Left ventricle myocardium superior (tissue), 1 donor: ENCODE measurements at places on chromosomes 13 and 19. TPM values are rescaled to one million over a fixed set of nuclear protein-coding genes. Genes with fewer than 3 reads are reported as not detected.

DNA sequence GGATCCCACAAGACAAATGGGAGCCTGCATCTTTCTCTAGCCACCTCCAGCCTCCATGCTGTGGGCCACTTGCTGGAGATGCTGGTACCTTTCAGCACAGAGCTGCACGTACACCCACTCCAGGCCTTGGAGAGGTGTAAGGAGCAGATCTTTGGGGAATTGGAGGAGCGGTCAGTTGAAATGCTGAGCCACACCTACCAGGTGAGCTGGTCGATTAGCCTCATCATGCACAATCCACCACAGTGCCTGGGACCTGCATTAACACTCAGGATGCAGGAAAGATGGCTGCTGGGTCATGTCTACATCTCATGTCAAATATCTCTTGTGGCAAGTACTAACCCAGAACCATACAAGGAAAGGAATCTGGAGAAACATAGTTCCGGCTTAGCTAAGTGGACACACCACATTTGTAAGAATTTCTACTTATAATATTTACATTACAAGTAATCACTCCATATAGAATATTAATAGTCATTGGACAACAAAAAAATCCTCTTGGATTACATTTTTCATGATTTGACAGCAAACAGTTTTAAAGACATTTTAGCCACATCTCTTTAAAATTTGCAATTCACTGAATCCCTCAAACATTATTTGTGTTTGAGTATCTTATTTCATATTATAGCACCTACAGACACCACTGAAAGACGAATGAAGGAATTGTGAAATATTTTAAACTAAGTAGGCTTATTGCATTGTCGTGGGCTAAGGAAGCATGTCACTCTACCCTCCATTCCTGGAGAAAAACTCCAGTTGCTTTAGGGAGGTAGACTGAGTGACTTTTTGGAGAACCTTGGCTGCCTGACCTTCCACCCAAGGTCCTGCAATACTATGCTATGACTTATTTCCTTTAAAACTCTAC, 21.8 kb upstream of the MBNL2 start:
- no peak for DNase-seq

- DNase-seq = no peak
Measured at GRCh38 chr13:73938372-73939070, 195.7 kb downstream of the KLF12 start.

DNA sequence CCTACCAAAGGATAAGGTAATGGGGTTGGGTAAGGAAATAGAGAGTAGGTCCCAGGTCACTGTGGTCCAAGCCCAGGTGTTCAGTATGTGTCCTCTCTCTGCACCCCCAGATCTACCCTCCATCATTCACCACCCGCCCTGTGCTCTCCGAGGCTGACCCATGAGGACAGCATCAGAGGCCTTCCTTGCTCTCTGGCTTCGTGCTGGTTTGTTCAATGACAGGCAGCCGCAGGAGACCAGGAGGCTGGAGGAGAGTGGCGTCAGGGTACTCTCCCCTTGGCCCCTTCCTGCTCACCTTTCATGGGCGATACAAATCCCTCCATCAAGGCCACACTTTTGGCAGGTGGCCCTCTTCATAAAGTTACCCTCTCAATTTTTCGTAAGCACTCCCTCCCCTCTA, 1.7 kb downstream of the TUBA3C start:
- DNase-seq = no peak

GRCh38 chr13:113077953-113078901, 27.4 kb upstream of the F7 start:
- DNase-seq = peak; percentile 21

DNA sequence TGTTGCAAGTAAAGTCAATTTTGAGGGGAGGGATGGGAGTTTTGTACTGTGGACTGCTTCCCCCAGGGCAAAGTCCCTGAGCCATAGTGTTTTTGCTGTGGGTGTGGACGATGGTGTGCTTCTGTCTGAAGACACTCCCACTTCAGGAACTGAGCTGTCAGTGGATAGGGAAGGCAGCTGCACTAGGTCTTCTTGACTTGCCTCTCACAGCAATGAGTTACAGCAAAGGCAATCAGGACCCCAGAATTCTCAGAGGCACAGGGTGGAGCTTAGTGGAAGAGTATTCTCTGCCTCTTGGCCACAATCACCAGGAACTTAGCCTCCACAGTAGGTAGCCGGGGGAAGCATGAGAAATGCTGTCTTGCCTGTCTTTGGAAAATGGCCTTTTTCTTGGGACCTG, 1416.6 kb upstream of the MIR17HG start:
- DNase-seq = no peak

- peak; percentile 76 for DNase-seq
Measured at GRCh38 chr13:113224486-113224885, 15.1 kb downstream of the CUL4A start.

LGALS7B gene
- not detected for total RNA-seq

MCOLN1 gene
- total RNA-seq = 18.5 TPM

DNA sequence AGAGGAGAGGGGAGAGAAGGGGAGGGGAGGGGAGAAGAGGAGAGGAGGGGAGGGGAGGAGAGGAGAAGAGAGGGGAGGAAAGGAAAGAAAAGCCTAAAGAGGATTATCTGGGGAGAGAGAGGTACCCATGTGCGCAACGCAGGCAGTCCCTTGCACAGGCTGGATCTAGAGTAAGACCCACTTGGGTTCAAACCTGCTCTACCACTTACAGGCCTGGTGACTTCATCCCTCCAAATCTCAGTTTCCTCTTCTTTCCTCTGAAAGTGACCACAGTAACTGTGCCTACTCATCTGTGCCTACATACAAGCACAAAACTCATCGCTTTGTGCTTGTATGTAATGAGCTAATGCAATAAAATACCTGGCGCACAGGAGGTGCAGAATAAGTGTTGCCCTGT, 732 bp upstream of the MAP1S start:
- DNase-seq = no peak

DNA sequence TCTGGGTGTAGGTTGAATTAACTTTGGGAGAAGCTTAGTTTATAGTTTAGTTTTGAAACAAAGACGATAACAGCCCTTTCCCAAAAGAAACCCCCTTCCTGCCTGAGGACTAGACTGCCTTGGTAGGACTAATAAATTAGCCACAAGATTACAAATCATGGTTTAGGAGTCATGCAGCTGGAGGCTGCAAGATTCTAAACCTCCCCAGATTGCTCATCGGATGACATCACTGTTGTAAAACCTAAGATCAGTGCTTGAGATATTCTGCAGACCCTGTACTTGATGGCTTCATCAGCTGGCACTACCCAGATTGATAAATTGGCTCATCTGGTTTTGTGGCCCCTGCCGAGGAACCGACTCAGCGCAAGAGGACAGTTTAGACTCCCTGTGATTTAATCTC, 35.9 kb upstream of the MPHOSPH8 start:
- no peak for DNase-seq

- DNase-seq = peak; percentile 72
Measured at GRCh38 chr13:113947311-113948033, 26.4 kb downstream of the C13orf46 start.

DNA sequence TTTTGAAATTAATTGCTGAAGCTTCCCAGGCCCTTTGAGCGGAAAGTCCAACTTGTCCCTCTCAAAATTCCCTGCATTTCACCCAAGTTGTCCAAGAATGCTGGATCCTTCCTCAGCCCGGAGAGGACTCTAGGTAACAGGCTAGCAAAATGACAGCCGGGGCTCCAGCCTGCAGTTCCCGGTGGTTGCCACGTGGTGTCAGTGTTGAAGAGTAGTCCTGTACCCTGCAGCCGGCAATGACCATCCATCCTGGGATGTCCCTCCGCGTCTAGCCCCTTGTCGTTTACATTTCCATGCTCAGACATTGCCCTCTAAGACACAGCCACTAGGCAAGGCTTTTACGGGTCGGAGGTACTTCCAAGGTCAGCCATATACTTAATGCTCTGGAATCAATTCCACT, 31.4 kb upstream of the MTIF3 start:
- DNase-seq = peak; percentile 54

ONECUT3 gene
- not detected for total RNA-seq

GRCh38 chr13:67123165-67123564, 107.0 kb downstream of the PCDH9 start:
- DNase-seq = no peak

GPI gene
- total RNA-seq = 553 TPM

CEACAM7 gene
- not detected for total RNA-seq

DNA sequence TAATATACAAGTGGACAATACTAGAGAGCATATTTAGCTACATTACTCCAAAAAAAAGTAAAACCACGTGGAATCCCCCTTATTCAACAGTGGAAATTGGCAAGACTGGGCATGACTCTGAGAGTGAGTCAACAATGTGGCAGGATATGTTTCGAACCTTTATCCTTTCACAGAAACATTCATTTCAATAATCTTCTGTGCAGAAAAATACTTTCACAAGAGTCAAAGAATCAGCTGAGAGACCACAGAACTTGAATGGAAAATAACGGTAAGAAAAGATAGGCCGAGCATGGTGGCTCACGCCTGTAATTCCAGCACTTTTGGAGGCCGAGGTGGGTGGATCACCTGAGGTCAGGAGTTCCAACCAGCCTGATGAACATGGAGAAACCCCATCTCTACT, 25.1 kb upstream of the CD70 start:
- no peak for DNase-seq

DNA sequence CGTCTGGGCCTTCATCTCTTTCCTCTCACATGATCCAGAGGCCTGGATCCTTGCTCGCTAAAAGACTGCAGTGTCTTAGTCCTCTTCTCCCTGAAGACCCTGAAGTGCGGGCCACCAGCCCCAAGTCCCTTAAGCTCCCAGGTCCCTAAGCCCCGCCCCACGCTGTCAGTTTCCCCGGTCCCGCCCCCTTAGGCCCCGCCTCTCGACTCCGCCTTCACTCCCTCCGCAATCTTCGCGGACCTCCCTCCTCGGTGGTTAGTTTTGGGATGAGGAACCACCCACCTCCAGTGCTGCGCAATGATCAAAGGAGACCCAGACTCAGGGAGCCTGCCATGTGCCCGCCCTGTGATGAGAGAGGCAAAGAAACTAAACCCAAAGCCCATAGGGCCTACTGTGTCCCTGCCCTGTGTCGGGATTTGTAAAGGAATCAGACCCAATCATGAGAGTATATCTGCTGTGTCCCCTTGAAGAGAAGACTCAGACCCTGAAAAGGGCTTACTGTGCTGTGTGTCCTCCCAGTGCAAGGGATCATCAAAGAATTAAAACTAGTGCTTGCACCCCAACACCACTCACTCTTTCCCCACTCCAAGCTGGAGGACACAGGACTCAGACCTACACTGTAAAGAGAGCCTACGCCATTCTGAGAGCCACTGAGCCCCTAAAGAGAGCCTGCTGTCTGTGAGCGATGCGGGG, 3.0 kb upstream of the COX6B1 start:
- DNase-seq = peak; percentile 92

DNA sequence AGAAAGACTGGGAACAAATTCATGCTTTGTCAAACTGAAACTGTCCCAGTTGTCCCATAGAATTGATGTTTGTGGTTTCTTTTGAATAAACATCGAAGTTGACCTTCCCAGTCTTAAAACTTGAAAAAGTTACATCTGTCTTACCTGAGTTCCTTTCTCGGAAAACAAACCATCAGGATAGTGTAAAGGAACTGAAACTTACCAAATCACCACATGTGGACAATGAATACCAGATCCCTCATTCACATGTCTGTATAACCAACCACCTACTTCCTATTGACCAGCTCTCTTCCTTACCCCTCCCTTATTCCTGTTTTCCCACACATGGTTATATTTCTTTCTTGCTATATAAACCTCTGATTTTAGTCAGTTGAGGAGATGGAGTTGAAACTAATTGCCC, 791.7 kb upstream of the PCDH20 start:
- DNase-seq = no peak

DNA sequence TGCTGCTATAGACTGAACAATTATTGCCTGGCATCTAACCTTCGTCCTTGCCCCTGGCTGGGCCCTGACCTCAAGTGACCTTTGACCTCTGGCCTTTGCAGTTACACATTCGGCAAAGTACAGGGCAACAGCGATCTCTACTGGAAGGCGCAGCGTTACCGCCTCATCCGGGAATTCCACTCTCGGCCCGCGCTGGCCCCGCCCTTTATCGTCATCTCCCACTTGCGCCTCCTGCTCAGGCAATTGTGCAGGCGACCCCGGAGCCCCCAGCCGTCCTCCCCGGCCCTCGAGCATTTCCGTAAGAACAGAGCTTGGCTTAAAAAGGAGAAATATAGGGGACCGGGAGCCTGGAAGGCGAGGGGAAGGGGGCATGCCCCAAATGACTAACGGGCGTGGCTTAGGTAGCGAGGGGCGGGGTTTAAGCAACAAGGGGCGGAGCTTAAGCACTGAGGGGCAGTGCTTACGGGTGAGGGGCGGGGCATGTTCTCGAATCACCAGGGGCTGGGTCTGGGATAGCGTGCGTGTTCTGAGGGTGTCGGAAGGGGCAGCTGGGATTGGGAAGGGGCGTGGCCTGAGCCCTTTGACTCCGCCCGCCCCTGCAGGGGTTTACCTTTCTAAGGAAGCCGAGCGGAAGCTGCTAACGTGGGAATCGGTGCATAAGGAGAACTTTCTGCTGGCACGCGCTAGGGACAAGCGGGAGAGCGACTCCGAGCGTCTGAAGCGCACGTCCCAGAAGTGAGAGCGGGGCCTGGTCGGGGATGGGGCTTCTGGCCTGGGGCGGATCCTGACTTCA, 52.7 kb downstream of the TRPM4 start:
- no peak for DNase-seq

DNA sequence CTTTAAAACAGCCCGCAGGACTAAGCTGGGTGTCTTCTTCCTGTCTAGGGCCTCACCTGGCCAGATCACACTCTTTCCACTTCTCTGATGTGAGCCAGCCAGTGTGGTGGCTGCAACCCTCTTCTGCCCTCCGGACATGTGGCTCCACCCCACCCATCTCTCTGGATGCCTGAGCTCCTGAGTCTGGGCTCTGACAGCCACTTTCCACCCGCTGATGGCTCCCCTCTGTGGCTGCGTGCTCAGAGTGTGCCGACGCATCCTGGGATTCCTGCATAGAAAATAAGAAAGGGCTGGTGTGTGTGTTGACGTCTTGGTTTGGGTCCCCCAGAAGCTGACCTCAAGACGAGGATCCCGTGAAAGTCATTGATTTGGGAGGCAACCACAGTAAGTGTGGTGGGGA, 181.6 kb downstream of the URI1 start:
- no peak for DNase-seq

- DNase-seq = no peak
Measured at GRCh38 chr13:86986448-86986847, 684.7 kb upstream of the SLITRK5 start.

DNA sequence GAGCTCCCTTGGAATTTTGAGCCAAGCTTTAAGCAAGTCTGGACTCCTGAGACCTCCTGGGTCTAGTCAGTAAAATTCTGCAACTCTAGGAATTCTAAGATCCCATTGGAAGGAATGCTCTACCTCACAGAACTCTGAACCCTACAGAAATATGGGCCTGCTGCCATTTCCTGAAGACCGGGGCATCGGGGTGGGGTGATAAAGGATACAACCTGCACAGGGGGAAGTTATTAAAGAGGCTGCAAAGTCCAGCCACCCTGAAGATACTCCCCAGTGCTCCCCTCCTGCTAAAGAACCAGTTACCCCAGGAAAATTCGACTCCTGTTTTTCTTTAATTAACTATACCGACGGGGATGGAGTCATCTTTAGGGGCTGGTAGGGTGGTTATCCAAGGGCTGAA, 2.4 kb upstream of the PPP1R37 start:
- no peak for DNase-seq

DNA sequence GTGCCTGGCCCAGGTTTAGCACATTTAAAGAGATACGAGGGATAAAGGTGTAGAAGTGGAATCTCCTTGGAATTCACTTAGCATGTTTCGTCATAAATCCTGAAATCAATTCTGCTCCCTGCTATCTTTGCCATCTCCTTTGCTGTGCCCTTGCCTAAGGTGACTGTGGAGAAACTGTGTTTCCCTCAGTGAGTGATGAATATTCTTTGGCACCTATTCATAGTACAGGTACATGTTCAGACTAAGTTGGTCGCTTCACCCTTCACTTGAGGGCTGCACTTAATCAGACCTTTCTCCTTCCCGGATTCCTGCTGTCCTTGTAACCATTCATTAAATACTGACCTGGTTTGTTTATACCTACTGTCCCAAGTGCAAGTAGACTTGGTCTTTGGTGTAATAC, 17.8 kb downstream of the PCCA start:
- DNase-seq = no peak
